ENCODE measurements at places on chromosomes 1 and 21. TPM values are rescaled to one million over a fixed set of nuclear protein-coding genes. Genes with fewer than 3 reads are reported as not detected.

Gene CDC42BPA
- total RNA-seq: 58.6 TPM

Gene SLC2A5
- 5.7 TPM for total RNA-seq

Gene TEDDM1
- not detected for total RNA-seq

Gene KRTAP6-2
- not detected for total RNA-seq

Gene NEK2
- total RNA-seq: not detected

Gene ZYG11A
- total RNA-seq: not detected

Gene CAMK2N1
- total RNA-seq: 5.7 TPM

Gene MRAP
- 14.4 TPM for total RNA-seq

Gene FCGR1A
- total RNA-seq: 2.5 TPM

Gene SPRR2G
- total RNA-seq: not detected

DNA sequence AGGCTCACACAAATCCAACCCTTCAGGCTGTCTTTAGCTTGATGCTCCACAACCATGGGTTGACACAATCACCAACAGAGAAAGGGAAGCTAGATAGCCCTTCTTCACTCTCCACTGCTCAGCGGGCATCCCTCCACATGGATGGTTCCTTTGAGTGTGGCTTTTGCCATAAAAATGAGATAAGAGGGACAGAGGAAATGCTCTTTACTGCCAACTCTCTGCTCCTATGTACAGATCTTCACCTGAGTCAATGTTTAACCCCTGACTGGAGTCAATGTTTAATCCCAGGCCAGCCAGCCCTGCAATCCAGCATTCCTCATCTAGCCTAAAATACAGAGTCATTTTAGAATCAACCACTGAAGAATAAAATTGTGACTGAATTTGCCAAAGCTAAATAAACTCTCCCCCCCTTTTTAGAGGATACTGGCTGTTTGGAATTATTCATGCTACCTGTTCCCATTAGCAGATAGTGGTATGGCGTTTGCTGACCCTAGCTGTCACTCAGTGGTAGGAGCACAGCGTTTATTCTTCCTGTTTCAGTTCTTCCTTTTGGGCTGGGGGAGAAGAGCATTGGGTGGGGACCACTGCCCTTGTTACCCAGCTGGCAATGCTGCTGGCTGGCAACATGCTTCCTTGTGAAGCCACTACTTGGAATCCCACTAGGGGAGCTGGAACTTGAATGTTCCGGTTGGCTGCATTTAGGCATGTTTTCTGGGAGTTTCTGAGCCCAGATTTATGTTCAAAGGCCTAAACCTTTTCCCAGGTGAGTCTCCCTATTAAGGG is 5.2 kb upstream of the PIGR start:
- no peaks in the 10 kb centered on the region for H3K36me3 ChIP-seq
- H3K4me3 ChIP-seq: no peak overlapping the region
- no peak overlapping the region for H3K27ac ChIP-seq
- no peak for DNase-seq
- H3K4me1 ChIP-seq: peaks cover 10% of the 10 kb centered on the region
- H3K27me3 ChIP-seq: no peaks in the 10 kb centered on the region

DNA sequence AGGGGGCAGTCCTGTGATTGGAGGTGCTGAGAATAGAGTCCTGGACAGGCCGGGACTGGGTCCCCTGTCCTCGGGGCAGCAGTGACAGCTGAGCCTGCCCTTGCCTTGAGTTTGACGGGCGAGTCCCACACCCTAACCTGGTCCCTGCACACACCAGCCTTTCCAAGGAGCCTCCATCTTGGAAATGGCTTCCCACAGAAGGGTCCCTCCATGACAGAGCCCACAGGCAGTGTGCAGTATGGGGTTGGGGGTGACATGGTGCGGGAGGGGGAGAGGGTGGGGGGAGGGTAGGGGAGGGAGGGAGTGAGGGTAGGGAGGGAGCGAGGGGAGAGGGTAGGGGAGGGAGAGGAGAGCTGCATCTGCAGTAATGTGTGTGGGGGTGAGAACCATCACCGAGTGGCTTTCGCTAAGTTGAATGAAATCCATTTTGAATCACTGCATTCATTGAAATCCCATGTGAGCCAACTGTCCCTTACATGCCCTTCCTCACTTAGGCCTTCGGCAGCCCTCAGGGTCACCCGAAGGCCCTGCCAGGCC is 10.1 kb upstream of the TMEM52 start:
- DNase-seq: no peak
- no peaks in the 10 kb centered on the region for H3K36me3 ChIP-seq
- H3K27ac ChIP-seq: no peak overlapping the region
- H3K4me3 ChIP-seq: no peak overlapping the region
- H3K4me1 ChIP-seq: no peaks in the 10 kb centered on the region

DNA sequence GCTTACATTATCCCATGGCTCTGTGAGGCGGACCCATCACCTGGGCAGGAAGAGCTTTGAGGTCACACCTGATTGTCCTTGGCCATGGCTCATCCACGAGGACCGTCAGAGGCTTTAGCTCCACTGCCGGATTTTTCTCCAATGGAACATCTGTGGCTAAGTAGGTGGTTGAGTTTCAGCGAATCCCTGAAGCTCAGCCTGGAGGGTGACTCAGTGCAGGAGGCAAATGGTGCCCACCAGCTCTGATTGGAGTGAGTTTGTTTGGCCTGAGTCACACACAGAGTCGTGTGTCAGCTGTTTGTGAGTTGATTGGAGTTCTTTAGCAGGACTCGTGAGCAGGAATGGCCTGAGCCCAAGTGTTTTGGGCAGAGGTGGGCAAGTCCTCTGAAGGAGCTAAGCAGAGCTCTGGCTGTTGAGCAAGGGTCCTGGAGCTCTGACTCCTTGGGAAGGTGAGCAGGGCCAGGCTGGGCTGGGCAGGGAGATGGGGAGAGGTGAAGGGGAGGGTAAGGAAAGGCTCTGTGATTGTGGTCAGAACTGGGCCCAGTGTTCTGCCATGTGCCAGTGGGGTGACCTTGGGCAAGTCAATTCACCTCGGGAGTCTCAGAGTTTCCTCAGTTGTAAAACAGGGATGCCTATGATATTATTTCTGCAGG is 2.0 kb downstream of the SLC6A17 start:
- H3K27me3 ChIP-seq: no peaks in the 10 kb centered on the region
- H3K27ac ChIP-seq: no peak overlapping the region
- H3K4me3 ChIP-seq: no peak overlapping the region
- no peaks in the 10 kb centered on the region for H3K36me3 ChIP-seq
- DNase-seq: no peak

DNA sequence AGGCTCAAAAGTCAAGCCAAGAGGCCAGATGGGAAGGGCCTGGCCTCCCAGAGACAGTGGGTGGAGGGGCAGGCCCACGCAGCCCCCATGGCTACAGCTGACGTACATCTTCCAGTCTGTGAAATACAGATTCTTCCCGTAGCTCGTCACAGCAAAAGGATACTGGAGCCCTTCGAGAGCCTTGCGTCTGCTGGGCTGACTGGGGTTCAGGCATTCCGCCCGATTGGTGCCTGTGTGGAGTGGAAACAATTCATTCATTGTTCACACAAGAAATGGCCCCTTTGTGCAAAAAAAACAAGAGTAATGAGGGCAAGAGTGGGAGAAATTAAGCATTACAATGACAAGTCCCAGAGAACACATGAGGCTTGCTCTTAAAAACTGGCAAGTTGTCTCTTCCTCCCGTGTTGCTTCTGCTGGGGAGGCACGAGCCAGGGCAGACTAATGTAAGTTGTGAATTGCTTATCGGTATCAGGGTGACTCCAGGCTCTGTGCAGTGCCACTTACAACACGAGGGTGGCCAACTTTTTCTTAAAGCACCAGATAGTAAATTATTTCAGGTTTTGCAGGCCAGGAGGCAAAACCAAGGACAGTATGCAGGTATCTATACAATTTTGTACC is 85.1 kb downstream of the NID1 start:
- H3K4me3 ChIP-seq: no peak overlapping the region
- H3K4me1 ChIP-seq: no peaks in the 10 kb centered on the region
- no peak for DNase-seq

- H3K36me3 ChIP-seq: no peaks in the 10 kb centered on the region
- no peak overlapping the region for H3K4me3 ChIP-seq
- H3K27me3 ChIP-seq: no peaks in the 10 kb centered on the region
- no peak overlapping the region for H3K27ac ChIP-seq
- no peaks in the 10 kb centered on the region for H3K4me1 ChIP-seq
- DNase-seq: no peak
Measured at GRCh38 chr21:26057477-26058170, 112.9 kb downstream of the APP start.

DNA sequence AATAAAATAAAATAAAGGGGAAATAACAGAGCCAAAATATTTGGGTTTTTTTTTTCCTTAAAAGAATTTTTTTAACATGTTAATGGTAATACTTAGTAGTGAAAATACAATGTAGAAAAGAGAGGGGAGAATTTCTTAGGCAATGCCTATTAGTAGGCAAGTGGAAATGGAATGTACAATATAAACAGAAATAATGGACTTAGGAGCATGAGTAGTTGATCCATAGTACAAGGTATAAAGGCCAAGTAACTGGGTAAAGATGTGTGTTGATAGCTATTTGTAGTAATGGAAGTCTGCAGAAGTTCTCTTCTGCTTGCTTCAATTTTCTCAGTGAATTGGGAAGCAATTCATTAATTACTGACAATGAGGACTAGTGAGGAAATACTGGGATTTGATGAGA is 34.4 kb downstream of the TESK2 start:
- no peaks in the 10 kb centered on the region for H3K36me3 ChIP-seq
- H3K4me1 ChIP-seq: no peaks in the 10 kb centered on the region
- DNase-seq: no peak
- H3K27me3 ChIP-seq: no peaks in the 10 kb centered on the region

DNA sequence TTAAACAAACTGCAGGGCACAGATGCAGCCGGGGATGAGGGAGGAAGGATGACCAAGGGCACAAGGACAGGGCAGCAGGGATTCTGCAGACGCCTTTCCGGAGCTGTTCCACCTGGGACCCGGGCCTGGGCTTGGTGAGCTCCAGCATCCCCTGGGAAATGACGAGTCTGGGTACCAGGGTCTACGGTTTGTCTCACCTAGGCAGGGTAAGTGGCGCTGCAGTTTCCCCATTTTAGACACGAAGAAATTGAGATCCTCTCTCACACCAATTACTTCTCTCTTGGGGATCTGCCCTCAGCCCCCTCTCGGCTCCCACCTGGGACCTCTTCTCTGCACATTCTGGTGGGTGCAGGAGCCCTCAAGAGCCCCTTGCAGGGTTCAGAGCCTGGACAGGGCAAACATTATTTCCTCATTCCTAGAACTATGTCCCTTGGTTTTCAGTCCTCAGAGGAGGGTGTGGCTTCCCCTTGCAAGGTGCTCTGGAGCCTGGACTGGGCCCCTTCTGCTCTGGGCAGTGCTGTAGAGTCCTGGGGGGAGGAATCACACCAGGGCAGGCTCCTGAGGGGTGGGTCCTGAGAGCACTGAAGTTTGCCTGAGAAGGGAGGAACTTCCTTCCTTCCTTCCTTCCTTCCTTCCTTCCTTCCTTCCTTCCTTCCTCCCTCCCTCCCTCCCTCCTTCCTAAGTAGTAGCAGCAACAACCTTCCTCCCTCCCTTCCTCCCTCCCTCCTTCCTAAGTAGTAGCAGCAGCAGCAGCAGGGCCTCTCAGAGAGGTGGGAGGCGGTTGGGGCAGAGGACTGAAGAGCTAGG is 16.0 kb downstream of the RAP1GAP start:
- peak overlapping the region; percentile 87 for H3K27ac ChIP-seq
- no peak overlapping the region for H3K4me3 ChIP-seq
- no peaks in the 10 kb centered on the region for H3K27me3 ChIP-seq
- no peaks in the 10 kb centered on the region for H3K36me3 ChIP-seq
- no peaks in the 10 kb centered on the region for H3K4me1 ChIP-seq

DNA sequence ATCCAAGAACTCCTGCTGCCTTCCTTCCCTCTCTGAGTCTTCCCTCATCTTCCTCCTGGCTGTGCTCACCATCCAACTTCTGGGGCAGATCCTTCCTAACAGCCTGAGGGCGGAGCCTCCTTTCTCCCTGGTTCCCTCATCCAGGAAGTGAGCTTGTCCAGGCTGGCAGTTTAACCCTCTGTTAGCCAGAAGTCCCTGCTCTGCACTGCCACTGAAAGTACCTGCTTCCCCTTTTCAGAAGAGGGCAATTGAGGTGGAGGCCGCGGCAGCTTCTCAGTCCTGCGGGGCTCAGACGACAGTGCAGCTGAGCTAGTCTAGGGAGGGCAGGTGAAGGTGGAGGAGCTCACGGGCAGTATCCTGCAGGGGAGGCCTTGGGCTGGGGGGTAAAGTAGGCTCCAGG is 149.1 kb downstream of the FCRL5 start:
- H3K27ac ChIP-seq: no peak overlapping the region
- no peaks in the 10 kb centered on the region for H3K4me1 ChIP-seq
- no peak for DNase-seq
- H3K27me3 ChIP-seq: no peaks in the 10 kb centered on the region

- no peak overlapping the region for H3K4me3 ChIP-seq
- peaks cover 22% of the 10 kb centered on the region for H3K4me1 ChIP-seq
- peaks cover 22% of the 10 kb centered on the region for H3K36me3 ChIP-seq
- DNase-seq: no peak
- H3K27ac ChIP-seq: peak overlapping the region; percentile 67
- no peaks in the 10 kb centered on the region for H3K27me3 ChIP-seq
Measured at GRCh38 chr1:77643456-77643855, 39.0 kb downstream of the ZZZ3 start.

GRCh38 chr1:212488436-212489283 is 55.9 kb downstream of the NENF start:
- H3K4me3 ChIP-seq: no peak overlapping the region
- H3K4me1 ChIP-seq: peaks cover 17% of the 10 kb centered on the region
- peak; percentile 57 for DNase-seq
- H3K36me3 ChIP-seq: no peaks in the 10 kb centered on the region
- no peaks in the 10 kb centered on the region for H3K27me3 ChIP-seq

- no peak overlapping the region for H3K4me3 ChIP-seq
- H3K27me3 ChIP-seq: no peaks in the 10 kb centered on the region
- no peaks in the 10 kb centered on the region for H3K36me3 ChIP-seq
- no peak overlapping the region for H3K27ac ChIP-seq
Measured at GRCh38 chr1:86848654-86849053, 65.3 kb downstream of the SELENOF start.
